CD4-positive, alpha-beta memory T cell (primary cell): ENCODE measurements at places on chromosomes 13 and 19. TPM values are rescaled to one million over a fixed set of nuclear protein-coding genes. Genes with fewer than 3 reads are reported as not detected.

DNA sequence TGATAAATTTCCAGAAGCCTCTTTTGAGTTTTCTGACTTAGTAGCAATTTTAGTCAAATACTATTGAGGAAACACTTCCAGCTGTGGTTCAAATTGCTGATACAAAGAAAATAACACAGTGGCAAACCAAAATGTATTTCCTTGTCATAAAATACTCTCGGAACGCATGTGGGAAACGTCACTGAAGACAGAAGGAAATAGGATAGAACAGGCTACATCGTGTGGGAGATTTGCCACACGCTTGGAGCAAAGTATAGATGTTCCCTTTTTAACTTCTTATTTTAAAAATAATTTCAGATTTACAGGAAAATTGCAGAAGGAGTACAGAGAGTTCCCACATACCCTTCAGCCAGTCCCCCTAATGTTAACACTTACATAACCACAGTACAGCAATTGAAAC is 88.8 kb downstream of the ING1 start:
- peaks cover 21% of the 10 kb centered on the region for H3K27me3 ChIP-seq
- no peak overlapping the region for H3K4me3 ChIP-seq
- no peaks in the 10 kb centered on the region for H3K36me3 ChIP-seq
- DNase-seq = no peak
- H3K27ac ChIP-seq = no peak overlapping the region
- H3K4me1 ChIP-seq = no peaks in the 10 kb centered on the region

DNA sequence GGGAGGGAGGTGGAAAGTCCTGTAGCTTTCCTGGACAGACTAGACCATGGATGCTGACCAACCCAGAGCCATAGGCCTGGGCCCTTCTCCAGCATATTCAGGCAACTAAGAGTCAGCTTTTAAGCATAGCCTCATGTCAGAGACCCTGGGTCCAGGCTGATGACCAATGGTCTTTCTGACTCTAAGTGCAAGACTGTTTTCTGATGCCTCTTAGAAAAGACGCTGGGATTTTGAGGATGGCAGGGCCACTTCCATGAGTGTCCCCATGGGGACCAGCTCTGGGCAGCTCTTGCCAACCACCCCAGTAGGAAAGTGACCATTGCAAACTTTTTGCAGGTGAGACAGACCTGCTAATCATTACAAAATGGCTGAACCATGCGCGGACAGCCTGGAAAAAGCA is 135.6 kb upstream of the KL start:
- H3K27ac ChIP-seq = no peak overlapping the region
- no peaks in the 10 kb centered on the region for H3K4me1 ChIP-seq
- H3K36me3 ChIP-seq = no peaks in the 10 kb centered on the region
- no peaks in the 10 kb centered on the region for H3K27me3 ChIP-seq
- no peak for DNase-seq
- no peak overlapping the region for H3K4me3 ChIP-seq

The RAP2A gene
- total RNA-seq = 24.0 TPM

GRCh38 chr19:6790194-6791128 is 18.0 kb downstream of the VAV1 start:
- peaks cover 50% of the 10 kb centered on the region for H3K4me1 ChIP-seq
- no peak overlapping the region for H3K4me3 ChIP-seq
- no peak for DNase-seq
- no peaks in the 10 kb centered on the region for H3K27me3 ChIP-seq
- H3K36me3 ChIP-seq = no peaks in the 10 kb centered on the region

GRCh38 chr13:22012686-22013085 is 341.8 kb downstream of the FGF9 start:
- no peak for DNase-seq
- H3K4me3 ChIP-seq = no peak overlapping the region
- H3K4me1 ChIP-seq = no peaks in the 10 kb centered on the region
- no peak overlapping the region for H3K27ac ChIP-seq
- no peaks in the 10 kb centered on the region for H3K36me3 ChIP-seq

The CTXN1 gene
- not detected for total RNA-seq

DNA sequence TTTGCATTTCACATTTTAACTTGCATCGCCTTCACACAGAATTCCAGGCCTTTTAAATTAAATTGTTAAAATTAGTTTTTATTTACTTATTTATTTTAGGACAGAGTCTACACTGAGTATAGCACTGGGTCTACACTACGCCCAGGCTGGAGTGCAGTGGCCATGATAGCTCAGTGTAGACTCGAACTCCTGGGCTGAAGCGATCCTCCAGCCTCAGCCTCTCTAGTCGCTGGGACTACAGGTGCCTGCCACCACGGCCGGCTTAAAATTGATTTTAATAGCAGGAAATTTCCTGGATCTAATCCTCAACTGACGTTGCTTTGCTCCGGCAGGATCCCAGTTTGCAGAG is 301 bp upstream of the ZNF610 start:
- no peaks in the 10 kb centered on the region for H3K27me3 ChIP-seq
- H3K27ac ChIP-seq = peak overlapping the region; percentile 68

- H3K4me1 ChIP-seq = peaks cover 14% of the 10 kb centered on the region
- peaks cover 18% of the 10 kb centered on the region for H3K36me3 ChIP-seq
- no peaks in the 10 kb centered on the region for H3K27me3 ChIP-seq
- no peak overlapping the region for H3K4me3 ChIP-seq
- DNase-seq = peak; percentile 58
These were observed 14.4 kb downstream of the NAXD start for GRCh38 chr13:110629735-110630134.

- no peak overlapping the region for H3K27ac ChIP-seq
- no peak for DNase-seq
- H3K4me3 ChIP-seq = no peak overlapping the region
These were observed 288.2 kb downstream of the MYO16 start for GRCh38 chr13:108917581-108917980.

The CD209 gene
- 0.17 TPM for total RNA-seq

The DHDH gene
- total RNA-seq = 1.6 TPM

- no peak overlapping the region for H3K27ac ChIP-seq
- no peaks in the 10 kb centered on the region for H3K4me1 ChIP-seq
- no peak for DNase-seq
- H3K36me3 ChIP-seq = no peaks in the 10 kb centered on the region
These were observed 29.1 kb upstream of the TSC22D1 start for GRCh38 chr13:44605275-44605674.

The BRSK1 gene
- total RNA-seq = 1.7 TPM

- H3K27ac ChIP-seq = no peak overlapping the region
- no peak for DNase-seq
- no peaks in the 10 kb centered on the region for H3K4me1 ChIP-seq
- H3K36me3 ChIP-seq = no peaks in the 10 kb centered on the region
- H3K27me3 ChIP-seq = no peaks in the 10 kb centered on the region
These were observed 414.8 kb upstream of the PCDH20 start for GRCh38 chr13:61830475-61830874.

DNA sequence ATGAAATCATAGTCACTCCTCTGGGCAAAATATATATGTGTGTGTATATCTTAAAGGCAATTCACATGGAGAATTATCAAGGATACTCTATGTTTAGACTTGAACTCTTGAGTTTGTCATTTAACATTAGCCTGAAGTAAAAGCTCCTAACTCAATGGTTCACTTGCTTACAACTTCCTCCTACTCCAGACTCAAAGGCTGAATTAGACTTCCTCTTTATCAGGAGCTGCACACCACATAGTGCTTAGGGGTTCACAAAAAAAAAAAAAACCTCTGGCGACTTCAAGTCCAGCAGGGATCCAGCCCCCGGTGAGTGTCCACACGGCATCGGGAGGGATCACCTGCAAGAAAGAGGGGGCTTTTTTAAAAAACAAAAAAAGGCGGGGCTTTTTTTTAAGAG is 68.2 kb upstream of the LSM14A start:
- DNase-seq = no peak
- no peaks in the 10 kb centered on the region for H3K36me3 ChIP-seq
- no peak overlapping the region for H3K4me3 ChIP-seq
- no peak overlapping the region for H3K27ac ChIP-seq
- no peaks in the 10 kb centered on the region for H3K4me1 ChIP-seq

The GPR180 gene
- 4.8 TPM for total RNA-seq

The ZNF865 gene
- total RNA-seq = 20.9 TPM

GRCh38 chr13:45209229-45209628 is 8.4 kb upstream of the KCTD4 start:
- no peaks in the 10 kb centered on the region for H3K4me1 ChIP-seq
- H3K27ac ChIP-seq = no peak overlapping the region
- H3K27me3 ChIP-seq = no peaks in the 10 kb centered on the region

- H3K27me3 ChIP-seq = no peaks in the 10 kb centered on the region
- no peaks in the 10 kb centered on the region for H3K36me3 ChIP-seq
- H3K4me3 ChIP-seq = no peak overlapping the region
These were observed 712.7 kb downstream of the UQCRFS1 start for GRCh38 chr19:28500296-28500695.

DNA sequence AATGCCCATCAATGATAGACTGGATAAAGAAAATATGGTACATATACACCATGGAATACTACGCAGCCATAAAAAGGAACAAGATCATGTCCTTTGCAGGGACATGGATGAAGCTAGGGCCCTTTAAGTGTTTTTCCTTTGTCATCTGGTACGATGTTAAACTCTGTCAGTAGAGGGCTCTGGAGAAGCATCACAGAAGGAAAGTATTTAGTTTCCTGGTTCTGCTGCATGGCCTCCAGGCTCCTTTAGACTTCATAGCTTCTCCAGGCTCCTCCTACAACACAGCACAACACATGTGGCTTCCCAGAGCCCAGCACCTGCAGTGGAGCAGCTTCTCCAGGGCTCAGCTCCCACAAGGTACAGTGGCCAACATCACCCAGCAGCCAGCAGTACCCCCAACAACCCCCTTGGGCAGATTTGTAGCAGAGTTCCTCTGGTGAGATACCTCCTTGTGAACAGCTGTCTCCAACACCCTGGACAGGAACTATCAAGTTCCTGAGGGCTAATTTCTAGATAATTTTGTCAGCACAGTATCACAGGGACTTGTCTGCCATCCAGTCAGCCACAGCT is 63.4 kb downstream of the KCTD12 start:
- H3K4me3 ChIP-seq = no peak overlapping the region
- H3K36me3 ChIP-seq = no peaks in the 10 kb centered on the region
- no peaks in the 10 kb centered on the region for H3K4me1 ChIP-seq
- no peaks in the 10 kb centered on the region for H3K27me3 ChIP-seq
- H3K27ac ChIP-seq = no peak overlapping the region
